ENCODE measurements at places on chromosomes 5 and 9.

GRCh38 chr9:111839387-111839786 lies 44.6 kb upstream of the SHOC1 start:
- no peak for DNase-seq

- DNase-seq: no peak
These were observed 23.5 kb upstream of the TENT2 start for GRCh38 chr5:79588696-79589095.

- no peak for DNase-seq
These were observed 97.0 kb downstream of the DRD1 start for GRCh38 chr5:175347027-175347426.

GRCh38 chr5:153523831-153524230 lies 33.4 kb downstream of the GRIA1 start:
- no peak for DNase-seq

GRCh38 chr5:135376961-135377624 lies 21.9 kb downstream of the MACROH2A1 start:
- no peak for DNase-seq

DNA sequence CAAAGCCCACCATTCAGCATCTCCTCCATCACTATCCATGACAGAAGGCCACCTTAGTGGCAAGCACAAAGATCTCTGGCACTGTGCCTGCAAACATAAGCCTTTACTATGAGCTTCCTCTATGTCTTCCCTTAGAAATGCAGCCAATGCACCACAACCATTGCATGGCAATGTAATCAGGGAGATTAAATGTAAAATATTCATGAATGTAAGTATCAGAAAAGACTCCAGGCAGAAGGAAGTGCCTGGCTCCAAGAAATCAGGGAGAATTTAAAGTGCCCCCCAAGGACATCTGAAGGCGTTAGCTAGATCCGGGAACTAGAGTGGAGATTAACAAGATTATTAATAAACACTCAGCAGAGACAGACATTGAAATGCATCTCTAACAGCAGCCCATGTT lies 32.5 kb upstream of the MYORG start:
- DNase-seq: no peak

GRCh38 chr9:11546231-11546630 lies 933.4 kb upstream of the PTPRD start:
- DNase-seq: no peak

DNA sequence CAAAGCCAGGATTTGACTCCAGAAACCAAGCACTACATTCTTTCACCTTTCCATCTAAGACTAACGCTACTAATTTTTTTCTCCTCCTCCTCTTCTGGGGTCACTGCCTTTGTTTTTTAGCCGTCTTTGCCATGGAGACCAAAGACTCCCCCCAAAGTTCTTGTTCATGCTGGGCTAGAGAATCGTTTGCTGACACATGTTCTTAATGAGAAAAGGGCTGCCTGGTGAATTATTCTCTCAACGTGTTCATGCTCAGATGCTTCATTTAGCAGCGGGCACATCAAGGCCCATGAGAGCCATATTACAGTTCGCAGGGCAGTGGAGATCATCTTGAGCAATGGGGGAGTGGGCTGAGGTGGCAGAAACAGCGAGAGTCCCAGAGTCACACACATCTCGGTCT lies 134.9 kb downstream of the SLIT3 start:
- no peak for DNase-seq

- DNase-seq: no peak
These were observed 273.6 kb downstream of the PTPRD start for GRCh38 chr9:10339152-10339551.

DNA sequence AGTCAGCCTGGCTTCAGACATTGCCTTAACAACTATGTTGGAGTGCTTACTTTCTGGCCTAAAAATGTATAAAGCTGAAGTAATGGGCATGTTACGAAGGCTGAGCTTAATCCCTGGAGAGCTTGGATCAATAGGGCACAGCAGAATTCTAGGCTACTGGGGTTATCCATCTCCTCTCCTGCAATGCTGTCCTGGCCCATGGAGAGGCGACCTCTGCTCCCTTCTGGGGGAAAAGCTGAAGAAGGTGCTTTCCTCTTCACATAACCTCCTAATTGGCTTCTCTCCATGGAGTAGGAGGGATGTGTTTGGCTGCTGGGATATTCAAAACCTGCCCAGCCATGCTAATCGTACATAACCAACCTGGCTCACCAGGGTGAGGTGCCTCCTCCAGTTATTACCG lies 403.5 kb downstream of the DMRT2 start:
- no peak for DNase-seq

DNA sequence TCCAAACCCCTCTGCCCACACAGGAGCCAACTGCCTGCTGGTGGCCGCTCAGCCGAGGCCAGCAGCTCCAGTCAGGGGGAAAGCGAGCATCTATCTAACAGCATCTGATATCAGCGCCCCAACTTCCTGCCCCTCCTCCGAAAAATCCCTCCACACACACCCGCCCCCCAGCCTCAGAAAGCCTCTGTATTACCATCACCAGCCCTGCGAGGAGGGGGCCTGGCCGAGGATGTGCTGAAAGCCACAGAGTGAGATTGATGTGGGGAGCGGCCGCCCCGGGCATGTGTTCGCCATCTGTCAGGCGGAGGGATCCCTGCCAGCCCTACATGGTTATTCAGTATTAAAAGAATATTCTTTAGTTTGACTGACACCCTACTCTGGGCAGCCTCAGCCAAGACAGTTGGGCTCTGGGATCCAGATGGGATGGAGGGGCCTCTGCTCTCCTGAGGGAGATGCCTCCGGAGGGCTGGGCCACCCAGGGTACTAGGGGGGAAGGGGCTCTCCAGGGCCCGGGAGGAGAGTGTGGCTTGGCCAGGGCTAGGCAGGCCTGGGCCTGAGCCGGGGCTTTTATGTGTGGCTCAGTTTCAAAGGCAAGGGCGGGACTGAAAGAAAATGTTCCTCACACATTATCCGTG lies 98.0 kb downstream of the HSD17B3 start:
- no peak for DNase-seq

DNA sequence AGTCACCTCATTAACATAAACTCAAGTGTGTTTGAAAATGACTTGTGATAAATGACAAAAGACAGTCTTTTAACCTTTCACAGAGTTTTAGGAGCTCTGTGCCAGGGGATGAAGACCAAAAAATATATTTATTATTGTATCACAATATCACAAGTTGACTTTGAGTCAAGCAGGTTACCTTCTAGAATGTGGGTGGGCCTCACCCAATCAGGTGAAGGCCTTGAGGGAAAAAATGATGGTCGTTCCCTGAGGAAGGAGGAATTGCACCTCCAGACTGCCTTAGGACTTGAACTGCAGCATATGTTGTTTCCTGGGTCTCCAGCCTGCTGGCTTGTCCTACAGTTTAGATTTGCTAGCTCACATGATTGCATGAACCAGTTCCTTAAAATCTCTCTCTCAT lies 41.6 kb upstream of the PANK3 start:
- no peak for DNase-seq

DNA sequence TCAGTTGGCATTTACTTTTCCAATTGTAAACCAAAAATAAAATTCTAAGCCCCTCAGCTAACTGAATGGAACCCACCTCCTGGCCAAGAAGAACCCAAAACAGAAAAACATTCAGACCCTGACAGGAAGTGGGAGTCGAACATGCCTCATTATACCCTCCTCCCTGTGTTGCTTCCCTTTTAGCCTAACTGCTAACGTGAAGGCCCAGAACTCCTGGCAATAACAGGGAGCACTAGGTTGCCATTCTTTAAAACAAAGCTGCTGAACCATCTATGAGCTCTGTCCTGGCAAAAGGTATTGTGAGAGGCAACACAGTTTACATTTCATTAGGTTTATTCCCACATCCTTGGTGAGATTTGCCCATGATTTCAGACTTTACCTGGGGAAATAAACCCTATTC lies 481.4 kb downstream of the CHSY3 start:
- DNase-seq: no peak

- no peak for DNase-seq
These were observed 4.7 kb downstream of the PFDN1 start for GRCh38 chr5:140298183-140298601.

DNA sequence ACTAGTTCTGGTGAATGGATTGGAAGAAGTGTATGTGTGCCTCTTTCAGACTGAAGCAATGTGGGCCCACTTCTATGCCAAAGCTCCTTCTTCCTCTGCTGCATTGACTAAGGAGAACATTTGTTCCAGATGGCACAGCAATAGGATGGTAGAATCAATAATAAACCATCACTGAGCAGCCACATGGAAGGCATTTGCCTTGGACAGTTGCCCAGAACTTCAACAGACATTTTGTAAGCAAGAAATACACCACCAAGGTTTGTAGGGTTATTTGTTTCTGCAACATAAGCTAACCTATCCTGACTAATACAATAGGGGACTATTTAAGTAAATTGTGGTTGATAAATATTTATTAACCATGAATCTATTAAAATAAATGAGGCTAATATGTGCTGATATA lies 37.7 kb upstream of the CSNK1G3 start:
- no peak for DNase-seq

DNA sequence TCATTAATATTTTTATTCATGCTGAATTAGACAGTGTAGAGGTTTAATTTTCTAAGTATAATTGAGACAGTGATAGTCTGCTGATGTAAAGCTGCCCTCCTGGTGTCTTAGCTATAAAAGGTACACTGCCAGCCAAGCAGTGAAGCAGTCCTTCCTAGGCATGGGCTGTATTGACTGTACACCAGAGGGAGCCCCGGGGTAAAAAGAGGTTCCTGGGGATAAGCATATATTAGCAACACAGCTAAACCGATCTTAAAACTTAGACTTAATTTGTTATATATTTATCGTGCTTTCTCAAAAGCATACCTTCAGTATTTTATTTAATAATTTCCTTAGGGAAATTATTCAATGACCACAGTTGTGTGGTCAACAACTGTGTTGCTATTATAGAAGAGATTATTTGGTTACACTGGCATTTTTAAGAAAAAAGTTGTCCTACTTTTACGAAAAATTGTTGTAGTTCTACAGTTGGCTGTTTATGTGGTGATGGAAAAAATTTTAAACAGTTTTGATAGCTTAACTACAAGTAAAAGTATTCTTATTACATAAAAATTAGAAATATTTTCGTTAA lies 68.8 kb downstream of the ELL2 start:
- no peak for DNase-seq

GRCh38 chr9:81239388-81239787 lies 450.0 kb downstream of the TLE1 start:
- no peak for DNase-seq

DNA sequence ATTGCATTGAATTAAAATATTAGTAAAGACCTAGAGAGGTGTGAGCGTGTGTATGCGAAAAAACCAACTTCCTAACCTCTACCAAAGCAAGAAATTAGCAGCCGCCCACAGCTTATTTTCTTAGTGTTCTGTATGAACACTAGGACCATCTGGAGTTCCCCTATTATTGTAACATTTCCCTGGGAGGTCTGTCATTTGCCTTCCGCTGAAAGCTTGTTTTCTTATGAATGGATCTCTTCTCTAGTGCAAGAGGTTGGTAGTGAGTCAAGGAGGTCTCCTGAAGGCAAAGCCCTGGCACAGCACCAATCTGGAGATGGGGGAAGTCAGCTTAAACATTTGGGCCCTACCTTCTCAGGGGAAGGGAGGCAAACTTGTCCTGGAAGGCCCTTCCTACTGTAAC lies 10.8 kb downstream of the TNFSF8 start:
- DNase-seq: no peak

GRCh38 chr5:27392716-27393115 lies 354.3 kb upstream of the CDH9 start:
- no peak for DNase-seq

GRCh38 chr5:179374506-179375235 lies 29.4 kb upstream of the ADAMTS2 start:
- DNase-seq: no peak

GRCh38 chr5:177040814-177041420 lies 18.4 kb downstream of the ZNF346 start:
- DNase-seq: no peak

- DNase-seq: no peak
These were observed 300.0 kb downstream of the ZSWIM6 start for GRCh38 chr5:61632064-61632463.

- no peak for DNase-seq
These were observed 68.1 kb downstream of the GALNT10 start for GRCh38 chr5:154258531-154259217.

DNA sequence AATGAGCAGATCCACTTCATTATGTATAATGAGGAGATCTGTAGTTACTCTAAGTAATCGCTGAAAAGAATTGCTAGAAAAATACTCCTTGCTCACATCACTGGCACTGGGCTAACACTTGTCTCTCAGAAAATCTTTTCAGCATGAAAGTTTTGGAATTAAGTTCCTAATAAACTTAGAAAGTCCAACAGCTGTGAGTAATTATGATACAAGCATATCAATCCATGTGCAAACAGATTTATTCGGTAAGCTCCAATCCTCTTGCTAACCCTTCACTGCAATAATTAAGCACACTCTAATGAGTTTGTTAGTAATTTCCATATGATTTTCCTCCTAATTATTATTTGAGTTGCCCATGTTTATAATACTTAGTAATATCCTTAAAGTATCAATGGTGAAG lies 652.6 kb upstream of the WWC1 start:
- no peak for DNase-seq

GRCh38 chr9:104658496-104659195 lies 35.7 kb upstream of the OR13D1 start:
- DNase-seq: no peak

- DNase-seq: no peak
These were observed 37.7 kb upstream of the PAPPA start for GRCh38 chr9:116115761-116116353.

- DNase-seq: no peak
These were observed 148.2 kb upstream of the LRRTM2 start for GRCh38 chr5:139023286-139023685.

DNA sequence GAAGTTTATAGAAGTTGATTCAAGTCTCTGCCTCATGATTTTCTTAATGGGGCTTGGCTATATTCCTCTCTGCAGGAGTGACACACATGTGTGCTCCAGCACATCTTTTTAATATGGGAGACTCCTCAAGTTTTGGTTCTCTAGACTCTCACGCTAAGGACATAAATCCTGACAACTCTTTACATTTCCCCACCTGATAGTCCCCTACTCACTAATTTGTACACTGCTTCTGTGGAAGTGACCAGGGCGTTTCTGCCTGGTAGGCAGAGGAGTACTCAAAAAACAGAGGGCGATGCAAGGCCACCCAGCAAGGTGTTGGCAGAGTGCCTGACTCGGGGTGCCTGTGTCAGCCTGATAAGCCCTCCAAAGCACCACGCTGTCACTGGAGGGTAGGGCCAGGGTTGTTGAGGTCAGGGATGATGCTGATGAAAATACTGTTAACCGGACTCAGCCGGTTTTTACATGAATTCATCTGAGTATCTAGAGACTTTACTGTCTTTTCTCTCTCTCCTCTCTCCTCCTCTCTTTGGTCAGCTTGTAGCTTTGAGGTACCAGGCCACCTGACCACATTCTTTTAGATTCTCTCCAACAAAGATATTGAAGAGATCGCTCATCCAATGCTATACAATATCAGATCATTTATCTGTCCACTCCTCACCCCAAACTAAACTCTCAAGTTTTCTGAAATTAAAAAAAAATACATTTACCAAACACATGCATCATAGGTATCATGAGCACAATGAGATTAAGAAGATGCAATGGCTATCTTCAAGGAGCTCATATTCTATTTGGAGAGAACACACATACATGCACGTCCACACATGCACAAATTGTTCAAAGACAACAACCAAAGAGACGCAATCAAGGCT lies 205.2 kb downstream of the PIK3R1 start:
- no peak for DNase-seq

- no peak for DNase-seq
These were observed 41.0 kb downstream of the FXN start for GRCh38 chr9:69076550-69076949.

GRCh38 chr5:88825584-88826315 lies 57.2 kb downstream of the MEF2C start:
- no peak for DNase-seq
